ENCODE measurements at places on chromosomes 11 and 22.

DNA sequence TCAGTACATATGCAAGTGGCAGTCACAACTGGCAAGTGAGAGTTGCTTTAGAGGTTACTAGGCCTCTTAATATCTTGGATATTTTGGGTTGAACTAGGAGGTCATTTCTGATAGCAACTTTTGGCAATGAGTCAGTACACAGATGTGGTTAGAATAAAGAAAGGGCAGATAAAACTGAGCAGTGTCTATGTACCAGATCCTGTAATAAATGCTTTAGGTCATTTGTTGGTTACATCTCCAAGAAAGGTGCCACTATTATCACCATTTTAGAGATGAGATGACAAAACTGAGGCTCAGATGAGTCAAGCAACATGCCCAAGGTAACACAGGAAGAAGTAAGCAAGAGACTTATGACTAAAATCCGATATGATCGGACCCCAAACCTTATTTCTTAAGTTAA lies 25.0 kb downstream of the MAML2 start:
- no peak for DNase-seq

GRCh38 chr11:130420478-130421198 lies 7.8 kb downstream of the ADAMTS8 start:
- no peak for DNase-seq

DNA sequence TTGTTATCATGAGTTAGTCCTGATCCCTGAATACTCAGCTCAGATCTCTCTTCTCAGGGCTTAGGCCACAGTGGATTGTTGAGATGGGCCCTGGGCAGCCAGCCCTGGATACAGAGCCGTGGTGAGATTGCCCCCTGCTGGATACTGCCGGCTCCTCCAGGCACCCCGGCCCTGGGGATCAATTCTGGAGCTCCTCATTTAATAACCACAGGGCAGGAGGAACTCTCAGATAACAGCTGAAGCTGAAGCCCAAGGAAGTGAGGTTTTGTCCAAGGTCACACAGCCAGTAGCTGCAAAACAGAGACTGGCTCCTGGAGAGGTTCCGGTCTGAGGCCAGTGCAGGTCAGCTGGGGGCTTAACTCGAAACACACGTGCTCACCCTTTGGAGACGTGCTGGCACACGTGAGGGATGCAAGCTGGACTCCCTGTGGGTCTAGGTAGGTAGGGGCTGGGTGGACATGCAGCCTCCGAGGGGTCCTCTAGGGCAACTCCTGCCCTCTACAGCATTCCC lies 16.0 kb downstream of the USH1C start:
- DNase-seq: no peak

GRCh38 chr11:12864316-12865156 lies 144.6 kb upstream of the RASSF10 start:
- DNase-seq: no peak

DNA sequence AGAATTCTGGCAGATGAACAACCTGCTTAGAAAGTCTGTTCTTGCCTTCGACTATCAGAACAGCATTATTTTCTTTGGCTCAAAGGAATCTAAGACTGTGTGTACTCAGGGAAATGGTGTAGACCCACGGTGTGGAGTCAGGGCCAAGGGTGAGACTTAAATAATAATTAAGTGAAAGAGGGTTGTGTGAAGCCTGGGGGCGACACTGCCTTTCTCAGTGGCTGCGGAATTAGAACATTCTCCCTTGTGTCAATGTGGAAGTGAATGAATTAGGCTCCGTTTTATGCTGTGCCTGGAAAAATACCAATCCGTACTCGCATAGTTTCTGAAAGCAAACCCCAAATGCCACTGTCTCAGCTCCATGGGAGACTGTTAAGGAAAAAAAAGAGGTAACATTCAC lies 50.7 kb downstream of the NAV2 start:
- DNase-seq: no peak

DNA sequence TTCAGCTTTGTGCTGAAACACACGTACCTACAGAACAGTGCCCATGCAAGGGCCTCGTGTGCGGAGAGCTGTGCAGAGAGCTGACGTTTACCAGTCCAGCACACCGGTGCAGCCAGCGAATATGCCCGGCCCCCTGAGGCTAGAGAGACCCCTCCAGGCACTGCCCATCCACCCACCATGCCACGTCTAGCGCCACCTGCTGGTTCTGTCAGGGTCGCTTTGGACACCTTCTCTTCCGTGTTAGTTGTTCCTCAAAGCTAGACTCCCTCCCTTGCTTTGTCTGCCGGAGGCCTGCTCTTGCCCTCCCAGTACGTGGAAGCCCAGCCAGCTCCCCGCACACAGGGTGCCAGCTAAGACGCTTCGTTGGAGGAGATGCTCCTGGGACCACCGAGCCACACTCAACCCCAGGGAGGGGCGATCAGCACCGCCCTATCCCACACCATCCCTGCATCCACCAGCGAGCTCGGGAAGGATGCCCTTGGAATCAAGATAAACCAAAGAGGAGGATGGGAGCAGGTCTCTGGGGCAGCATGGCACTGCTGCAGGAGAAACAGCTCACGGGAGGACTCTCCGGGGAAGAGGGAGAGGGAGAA lies 43.4 kb downstream of the CPT1A start:
- no peak for DNase-seq

GRCh38 chr11:5196067-5196466 lies 4.4 kb downstream of the OR51V1 start:
- DNase-seq: peak; percentile 3

DNA sequence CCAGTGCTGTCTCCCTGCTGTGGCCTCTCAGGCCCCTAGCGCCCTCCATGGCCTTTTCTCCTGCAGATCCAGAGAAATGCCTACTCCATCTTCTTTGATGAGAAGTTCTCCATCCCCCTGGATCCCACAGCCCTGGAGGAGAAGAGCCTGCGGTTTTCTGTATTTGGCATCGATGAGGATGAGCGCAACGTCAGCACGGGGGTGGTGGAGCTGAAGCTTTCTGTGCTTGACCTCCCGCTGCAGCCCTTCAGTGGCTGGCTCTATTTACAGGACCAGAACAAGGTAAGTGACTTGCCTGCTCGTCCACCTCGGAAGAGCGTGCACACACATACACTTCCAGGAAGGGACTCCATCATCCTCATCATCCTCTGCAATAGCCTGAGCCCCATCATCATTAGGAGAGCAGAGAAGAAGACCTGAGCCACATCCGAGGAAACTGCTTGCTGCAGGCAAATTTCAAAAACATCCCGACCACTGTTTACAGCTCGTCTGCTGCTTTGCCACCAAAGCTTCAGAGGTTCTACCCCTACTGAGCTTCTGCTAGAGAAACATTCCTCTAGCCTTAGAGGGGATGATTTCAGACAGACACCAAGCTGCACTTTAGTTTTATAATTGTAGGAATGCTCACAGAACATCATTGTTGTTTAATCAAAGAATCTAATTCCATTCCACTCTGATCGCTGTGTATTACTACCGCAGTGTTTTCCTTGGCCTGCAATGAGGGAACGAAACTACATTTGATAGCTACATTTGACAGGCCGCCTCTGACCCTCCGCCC lies 12.9 kb upstream of the RHOD start:
- DNase-seq: no peak

DNA sequence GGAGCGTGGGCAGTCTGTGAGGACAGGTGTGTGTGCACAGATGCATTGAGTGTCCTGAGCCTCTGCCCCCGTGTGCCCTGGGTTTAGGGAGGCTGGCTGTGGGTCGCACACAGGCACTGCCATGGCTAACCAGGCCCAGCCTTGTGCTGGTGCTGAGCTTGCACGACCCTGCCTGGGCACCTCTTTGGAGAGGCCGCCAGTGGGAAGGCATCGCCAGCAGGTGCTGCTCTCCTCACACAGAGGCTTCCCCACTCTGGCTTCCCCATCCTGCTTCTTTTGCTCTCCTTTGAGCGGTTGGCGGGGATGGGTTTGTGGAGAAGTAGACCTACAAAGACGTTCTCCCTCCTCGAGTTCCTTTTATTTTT lies 4.1 kb downstream of the WNT7B start:
- no peak for DNase-seq

- DNase-seq: no peak
These were observed 104.9 kb downstream of the FAM76B start for GRCh38 chr11:95684701-95685100.

DNA sequence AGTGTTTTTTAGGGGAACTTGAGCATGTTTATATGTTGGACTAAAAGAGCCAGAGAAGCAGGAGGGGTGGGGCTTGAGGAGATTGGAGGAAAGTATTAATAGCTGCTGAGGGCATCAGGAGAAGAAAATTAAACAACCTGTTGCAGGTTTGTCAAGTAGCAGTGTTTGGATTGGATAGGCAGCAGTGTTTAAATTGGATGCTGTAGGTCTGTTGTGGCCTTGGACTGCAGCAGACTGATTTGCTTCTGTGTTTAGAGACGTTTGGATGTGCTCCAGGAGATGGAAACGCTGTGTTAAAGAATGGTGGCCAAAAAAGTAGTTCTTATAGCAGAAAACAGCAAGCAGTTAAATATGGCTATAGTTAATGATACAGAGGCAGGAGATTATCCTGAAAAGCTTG lies 5.7 kb downstream of the EIF3L start:
- no peak for DNase-seq

DNA sequence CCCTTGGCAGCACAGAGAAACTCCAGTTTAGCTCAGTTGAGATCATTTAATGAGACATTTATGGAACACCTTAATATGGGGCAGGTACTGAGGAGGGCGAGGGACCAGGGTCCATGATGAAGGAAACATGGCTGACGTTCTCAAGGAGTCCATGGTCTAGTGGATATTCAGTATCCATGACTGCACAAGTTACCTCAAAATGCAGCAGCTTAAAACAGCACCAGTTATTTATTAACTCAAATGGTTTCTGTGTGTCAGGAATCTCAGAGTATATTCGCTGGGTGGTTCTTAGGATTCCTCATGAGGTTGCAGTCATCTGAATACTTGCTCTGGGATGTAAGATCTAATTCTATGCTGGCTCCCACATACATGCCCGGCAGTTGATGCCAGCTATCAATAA lies 346.8 kb downstream of the LARGE1 start:
- no peak for DNase-seq

DNA sequence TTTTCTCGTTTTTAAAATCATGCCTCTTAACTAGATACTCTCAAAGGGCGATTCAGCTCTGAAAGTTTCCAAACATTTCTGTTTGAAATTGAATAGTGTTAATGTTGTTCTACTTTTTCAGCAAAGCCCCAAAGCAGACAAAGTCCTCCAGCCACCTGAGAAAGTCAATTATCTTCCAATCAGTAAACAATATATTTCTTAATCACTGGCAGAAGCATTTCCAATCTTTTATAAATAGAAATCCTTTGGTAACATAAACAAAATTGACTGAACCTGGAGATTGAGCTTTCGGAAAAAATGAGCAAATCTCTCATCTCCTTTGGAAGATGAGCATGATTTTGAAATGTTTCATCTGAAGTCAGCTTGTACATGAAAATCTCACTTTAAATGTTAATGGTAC lies 84.4 kb upstream of the FIBIN start:
- no peak for DNase-seq

- peak; percentile 11 for DNase-seq
These were observed 9.0 kb downstream of the CLPB start for GRCh38 chr11:72425053-72425980.

DNA sequence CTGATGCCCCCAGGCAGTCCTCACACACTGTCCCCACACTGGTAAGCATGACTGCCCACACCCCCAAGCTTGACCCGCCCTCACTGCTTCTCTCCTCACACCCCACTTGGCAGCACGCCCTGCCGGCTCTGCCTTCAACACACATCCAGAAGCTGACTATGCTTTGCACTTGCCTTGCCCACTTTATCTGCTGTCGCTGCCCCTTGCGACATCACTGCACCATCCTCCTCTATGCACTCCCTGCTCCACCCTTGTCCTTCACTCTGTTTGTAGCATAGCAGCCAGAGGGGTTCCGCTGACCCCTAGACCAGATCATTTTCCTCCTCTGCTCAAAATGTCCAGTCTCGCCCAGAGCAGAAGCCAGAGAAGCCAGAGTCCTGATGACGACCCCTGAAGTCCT lies 25.3 kb upstream of the SLC25A1 start:
- DNase-seq: no peak

- DNase-seq: no peak
These were observed 20.3 kb downstream of the MB start for GRCh38 chr22:35596821-35597220.

DNA sequence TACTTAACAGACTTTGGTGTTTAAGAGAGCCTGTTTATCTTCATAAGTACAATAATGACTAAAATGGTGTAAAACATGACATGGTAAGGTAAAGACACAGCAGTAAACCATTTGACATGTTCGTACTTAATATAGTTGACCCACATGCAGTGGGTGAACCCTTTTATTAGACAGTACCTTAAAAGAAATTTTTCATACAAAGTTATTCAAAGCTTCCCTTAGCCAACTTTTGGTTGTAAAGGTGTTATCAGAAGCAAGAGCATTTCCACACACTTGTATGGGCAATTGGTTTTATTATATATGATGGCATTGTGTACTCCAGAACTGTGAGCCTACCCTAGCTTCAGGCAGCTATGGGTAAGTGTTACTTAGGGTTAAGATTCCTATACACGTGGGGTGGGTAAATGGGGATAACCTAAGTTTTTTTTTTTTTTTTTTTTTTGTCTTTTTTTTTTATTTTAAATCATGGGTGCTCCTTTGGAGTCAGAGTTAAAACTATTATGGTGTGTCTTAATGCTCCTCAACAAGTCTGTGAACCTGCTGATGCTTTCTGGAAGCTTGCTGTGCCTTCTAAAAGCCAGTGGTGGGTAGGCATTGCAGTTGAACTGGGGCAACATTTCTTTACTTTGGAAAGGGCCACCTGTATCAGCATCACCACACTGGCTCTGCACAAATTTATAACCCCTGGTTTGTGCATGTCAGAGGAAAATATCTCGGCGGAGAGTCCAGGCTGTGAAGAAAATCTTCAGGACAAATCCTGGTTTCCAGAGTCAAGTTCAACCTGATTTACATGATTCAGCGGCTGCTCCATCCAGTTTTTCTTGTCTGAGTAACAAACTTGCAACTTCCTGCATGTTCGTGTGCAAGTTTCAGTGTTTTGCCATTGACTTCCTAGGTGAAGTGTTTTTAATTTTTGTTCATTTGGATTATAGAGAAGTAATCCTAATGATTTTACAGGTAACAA lies 3.3 kb downstream of the PCF11 start:
- no peak for DNase-seq

- no peak for DNase-seq
These were observed 86.3 kb upstream of the LRRC55 start for GRCh38 chr11:57095417-57095816.

- no peak for DNase-seq
These were observed 52.3 kb downstream of the SIK3 start for GRCh38 chr11:117045956-117046355.

DNA sequence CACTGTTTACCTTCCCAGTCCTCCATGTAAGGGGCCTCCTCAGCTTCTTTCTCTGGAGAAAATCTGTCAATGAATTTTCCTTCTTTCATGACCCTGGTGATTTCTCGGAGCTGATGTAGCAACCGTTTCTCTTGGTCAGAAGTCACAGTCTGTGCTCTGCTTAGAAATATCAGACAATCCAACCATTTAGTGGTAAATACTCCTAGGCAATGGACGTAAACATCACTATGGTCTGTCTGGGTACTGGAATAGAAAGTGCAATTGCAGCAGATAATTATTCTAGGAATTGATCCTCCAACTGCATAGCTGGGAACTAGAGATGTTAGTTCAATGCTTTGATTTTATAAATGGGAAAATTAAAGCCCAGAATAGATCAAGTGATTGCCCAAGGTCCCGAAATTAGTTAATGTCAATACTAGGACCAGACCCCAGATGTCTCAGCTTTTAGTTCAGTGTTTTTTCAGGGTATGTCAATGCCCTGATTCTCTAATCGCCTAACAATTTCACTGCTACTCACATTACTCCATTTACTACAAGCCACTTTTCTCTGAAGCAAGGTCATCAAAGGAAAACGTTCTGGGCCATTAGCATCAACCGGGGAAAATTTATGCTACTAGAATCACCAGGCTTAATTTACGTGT lies 42.1 kb downstream of the RIC3 start:
- no peak for DNase-seq
